ENCODE measurements at places on chromosomes 11 and 22.

DNA sequence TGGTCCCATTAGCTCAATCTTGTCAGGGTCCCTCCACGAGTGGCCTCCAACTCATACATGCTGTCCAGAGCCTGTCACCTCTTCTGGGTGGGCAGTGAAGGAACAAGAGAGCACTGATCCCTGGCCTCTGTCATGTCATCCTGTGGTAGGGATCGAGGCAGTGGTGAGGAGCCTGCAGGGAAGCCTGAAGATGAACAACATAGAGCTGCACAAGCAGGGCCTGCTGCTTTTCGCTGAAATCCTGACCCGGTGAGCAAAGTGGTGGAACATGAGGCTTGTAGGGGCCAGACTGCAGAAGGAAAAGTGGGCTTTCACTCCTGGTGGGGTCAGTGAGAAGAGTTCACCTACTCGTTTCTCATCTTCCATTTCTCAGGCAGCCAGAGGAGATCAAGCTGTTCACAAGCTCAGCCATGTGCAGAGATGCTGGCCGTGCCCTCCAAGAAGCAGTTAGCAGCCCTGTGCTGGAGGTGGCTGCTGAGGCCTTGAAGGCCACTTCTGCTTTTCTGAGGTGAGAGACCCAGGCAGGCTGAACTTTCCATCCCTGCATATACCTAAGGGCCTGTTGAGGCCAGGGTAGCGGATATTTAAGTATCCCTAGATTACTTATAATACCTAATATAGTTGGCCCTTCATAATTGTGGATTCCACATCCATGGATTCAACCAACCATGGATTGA, 32.9 kb downstream of the MEI1 start:
- DNase-seq, result no peak

GRCh38 chr11:65211293-65212105, 29.8 kb downstream of the CAPN1 start:
- no peak for DNase-seq

DNA sequence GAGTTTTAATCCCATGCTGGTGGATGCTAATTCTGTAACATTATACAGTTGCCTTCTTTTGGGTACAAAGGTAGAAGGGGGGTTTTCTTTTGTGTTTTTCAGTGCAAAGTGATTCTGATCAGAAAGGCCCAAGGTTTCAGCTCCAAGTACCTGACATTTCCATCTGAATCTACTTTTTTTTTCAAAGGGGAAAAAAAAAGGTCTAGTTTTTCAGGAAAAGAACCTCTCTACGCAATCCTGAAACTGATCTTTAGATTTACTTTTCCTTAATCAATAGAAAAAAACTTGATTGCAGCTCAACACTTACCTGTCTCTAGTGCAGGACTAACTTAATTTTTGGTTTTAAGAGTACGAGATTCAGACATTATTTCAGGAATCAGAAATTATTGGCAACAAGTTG, at the start of gene TECTA:
Gene TECTA (plus strand): TSS at position 301 of the 400 bp plus-strand sequence. CDS start 1,423 bp downstream, outside the sequence.
- no peak for DNase-seq

- DNase-seq, result no peak
These were observed 167.7 kb downstream of the CEP164 start for GRCh38 chr11:117495357-117495756.

DNA sequence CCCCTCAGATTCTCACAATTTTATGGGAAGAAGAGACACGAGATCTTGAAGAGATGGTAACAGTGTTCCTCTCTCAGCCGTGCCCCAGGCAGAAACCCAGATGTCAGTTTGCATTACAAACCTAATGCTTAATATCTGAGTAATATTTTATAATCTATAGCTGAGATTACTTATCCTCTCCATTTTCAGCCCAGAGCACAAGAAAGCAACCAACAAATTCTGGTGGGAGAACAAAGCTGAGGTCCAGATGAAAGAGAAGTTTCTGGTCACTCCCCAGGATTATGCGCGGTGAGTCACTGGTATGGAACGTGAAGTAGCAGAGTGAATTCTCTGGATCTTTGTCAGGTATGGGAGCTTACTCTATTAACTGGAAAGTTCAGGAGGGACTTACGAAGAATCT, 884 bp downstream of the CENATAC start:
- peak; percentile 50 for DNase-seq

- DNase-seq, result no peak
These were observed 6.6 kb upstream of the PLAAT4 start for GRCh38 chr11:63530021-63530420.

DNA sequence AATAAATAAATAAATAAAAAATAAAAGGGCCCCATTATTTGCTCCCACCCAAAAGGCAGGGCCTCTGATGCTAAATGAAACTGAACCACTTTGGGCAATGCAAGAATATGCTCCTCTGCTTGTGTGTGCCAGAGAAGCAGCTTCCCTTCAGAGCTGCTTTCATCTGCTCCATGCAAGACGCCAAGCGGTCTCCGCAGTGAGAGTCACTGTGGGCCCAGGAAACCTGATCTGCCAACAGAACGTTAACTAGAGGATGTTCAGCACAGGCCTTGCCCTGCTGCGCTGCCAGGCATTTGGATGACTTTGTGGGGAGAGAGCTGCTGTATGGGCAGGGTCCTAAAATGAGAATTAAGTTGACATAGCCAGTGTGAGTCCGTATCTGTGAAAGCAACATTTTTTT, 43.7 kb upstream of the APOA1 start:
- no peak for DNase-seq

DNA sequence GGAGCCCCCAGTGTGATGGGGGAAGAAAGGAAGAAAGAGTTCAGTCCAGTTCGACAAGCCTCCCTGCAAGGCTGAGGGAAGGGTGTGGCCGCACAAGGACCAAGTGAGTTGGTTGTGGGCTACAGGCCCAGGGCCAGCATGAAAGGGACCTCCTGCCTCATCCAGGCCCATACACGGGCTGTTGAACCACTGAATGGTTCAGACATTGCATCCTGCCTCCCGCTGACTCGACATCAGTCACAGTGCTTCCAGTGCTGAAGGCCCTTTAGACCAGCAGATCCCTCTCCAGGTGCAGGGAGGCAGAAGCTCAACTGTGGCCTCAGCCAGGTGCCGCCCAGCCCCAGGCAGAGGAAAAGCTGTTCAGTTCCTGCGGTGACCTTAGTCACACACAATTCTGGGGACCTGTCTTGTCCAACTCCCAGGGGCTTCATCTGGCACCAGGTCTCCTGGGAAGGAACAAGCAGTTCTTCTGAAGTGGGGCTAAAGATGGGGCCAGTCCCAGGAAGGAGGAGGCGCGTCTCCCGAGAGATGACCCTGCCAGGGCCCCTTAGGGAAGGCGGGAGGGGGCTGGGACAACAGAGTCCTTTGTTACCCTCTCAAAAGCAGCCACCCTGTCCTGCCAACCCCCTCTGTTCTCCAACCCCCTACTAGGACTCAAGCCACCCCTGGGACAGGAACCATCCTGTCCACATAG, 6.6 kb downstream of the ARRB1 start:
- DNase-seq, result no peak

GRCh38 chr11:34997952-34998528, 81.6 kb downstream of the PDHX start:
- peak; percentile 69 for DNase-seq

All from adipocyte (in vitro differentiated cells).